ENCODE measurements at places on chromosomes 16 and 17. TPM values are rescaled to one million over a fixed set of nuclear protein-coding genes. Genes with fewer than 3 reads are reported as not detected.
A peak's percentile ranks its signal among the peaks of the same experiment; 100 is the strongest.

EVPL gene
- 34.1 TPM for total RNA-seq

GRCh38 chr17:60888812-60889709, 211.4 kb downstream of the BCAS3 start:
- no peak overlapping the region for H3K27ac ChIP-seq
- peaks cover 7% of the 10 kb centered on the region for H3K4me1 ChIP-seq
- no peaks in the 10 kb centered on the region for H3K36me3 ChIP-seq
- no peak for DNase-seq

CES1 gene
- total RNA-seq: 253 TPM

CYB5B gene
- total RNA-seq: 69.8 TPM

GRCh38 chr16:57801098-57801808, 1.0 kb downstream of the KIFC3 start:
- H3K27ac ChIP-seq: peak overlapping the region; percentile 95
- peak; percentile 48 for DNase-seq
- peaks cover 4% of the 10 kb centered on the region for H3K36me3 ChIP-seq
- H3K27me3 ChIP-seq: no peaks in the 10 kb centered on the region

DNA sequence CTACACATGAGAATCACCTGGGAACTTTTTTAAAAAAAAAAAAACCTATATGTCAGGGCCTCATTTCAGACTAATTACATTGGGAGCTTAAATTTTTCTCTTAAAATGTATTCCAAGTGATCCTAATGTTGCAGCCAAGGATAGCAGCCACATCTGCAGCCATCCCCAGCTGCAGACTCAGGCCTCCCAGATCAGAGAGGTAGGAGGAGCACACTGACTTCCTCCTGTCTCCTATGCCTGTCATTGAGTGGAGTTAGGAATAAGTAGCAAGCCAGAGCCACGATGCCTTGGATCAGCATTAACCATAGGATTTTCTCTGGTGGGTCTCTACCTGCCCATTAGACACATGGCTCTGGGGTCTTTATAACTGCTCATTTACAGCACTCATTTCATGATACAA, 463.5 kb downstream of the HS3ST4 start:
- no peaks in the 10 kb centered on the region for H3K4me1 ChIP-seq
- no peaks in the 10 kb centered on the region for H3K36me3 ChIP-seq

DNA sequence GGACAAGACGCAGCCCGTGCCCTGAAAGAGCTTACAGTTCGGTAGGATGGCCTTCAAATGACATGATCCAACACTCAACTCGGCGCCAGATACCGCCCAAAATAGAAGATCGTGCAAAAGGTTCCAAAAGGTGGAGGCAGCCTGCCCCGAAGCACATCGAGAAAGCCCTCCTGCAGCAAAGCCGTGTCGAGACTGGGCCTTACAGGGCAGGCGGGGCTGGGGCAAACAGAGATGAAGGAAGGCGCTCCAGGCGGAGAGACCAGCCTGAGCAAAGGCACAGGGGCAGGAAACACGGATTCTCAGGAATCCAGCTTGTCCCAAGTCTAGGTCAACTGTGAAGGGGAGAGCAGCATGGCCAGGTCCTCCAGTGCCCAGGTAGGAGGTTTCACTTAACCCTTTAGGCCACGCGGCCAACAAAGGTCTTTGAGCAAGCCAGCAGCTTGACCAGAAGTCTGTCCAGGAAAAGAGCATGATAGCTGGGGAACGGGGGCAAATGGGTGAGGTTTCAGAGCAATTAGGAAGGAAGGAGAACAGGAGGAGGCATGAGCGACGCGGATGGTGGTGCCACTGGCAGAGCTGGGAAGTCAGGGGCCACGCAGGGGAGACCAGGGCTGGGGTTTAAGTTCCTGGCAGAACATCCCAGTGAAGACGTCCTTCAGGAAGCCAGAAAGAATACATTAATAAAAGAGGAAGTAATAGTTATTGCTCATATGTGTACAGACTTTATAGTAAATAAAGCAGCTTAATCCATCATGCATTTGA, 21.2 kb upstream of the EIF1 start:
- H3K27ac ChIP-seq: peak overlapping the region; percentile 35
- H3K27me3 ChIP-seq: peaks cover 3% of the 10 kb centered on the region
- no peaks in the 10 kb centered on the region for H3K36me3 ChIP-seq
- no peak for DNase-seq

- H3K27me3 ChIP-seq: no peaks in the 10 kb centered on the region
- H3K27ac ChIP-seq: no peak overlapping the region
- H3K4me3 ChIP-seq: no peak overlapping the region
- H3K4me1 ChIP-seq: peaks cover 14% of the 10 kb centered on the region
- DNase-seq: no peak
Measured at GRCh38 chr17:57295526-57296023, 39.3 kb downstream of the MSI2 start.

DNA sequence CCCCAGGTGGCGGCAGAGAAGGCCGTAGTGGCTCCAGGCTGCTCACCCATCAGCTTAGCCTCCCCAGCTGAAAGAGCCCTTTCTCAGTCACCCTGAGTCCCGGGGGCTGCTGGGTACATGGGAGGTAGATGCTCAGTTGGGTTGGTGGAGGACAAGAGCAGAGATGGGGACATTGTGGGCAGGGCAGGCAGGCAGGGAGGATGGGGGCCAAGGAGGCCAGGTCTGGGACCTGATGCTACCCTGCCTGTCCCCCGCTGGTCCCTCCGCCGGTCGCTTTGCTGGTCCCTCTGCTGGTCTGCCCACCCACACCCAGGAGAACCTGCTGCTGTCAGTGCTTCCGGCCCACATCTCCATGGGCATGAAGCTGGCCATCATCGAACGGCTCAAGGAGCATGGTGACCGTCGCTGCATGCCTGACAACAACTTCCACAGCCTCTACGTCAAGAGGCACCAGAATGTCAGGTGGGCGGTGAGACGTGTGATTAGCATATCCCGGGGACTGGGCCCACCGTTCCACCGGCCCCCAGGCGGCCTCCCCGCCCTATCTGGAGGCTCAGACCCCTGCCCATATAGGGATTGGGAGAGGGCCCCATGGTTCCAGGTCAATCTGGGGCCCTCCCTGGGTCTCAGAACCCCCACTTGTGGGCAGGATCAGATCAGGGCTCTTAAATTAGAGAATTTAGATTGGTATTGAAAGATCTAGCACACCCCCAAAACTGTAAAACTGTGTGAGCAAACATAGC, 26.9 kb downstream of the ADCY7 start:
- H3K36me3 ChIP-seq: peaks cover 29% of the 10 kb centered on the region
- H3K27me3 ChIP-seq: no peaks in the 10 kb centered on the region

All from lung (tissue), 17 donors.